ENCODE measurements at places on chromosomes 16 and 17.

DNA sequence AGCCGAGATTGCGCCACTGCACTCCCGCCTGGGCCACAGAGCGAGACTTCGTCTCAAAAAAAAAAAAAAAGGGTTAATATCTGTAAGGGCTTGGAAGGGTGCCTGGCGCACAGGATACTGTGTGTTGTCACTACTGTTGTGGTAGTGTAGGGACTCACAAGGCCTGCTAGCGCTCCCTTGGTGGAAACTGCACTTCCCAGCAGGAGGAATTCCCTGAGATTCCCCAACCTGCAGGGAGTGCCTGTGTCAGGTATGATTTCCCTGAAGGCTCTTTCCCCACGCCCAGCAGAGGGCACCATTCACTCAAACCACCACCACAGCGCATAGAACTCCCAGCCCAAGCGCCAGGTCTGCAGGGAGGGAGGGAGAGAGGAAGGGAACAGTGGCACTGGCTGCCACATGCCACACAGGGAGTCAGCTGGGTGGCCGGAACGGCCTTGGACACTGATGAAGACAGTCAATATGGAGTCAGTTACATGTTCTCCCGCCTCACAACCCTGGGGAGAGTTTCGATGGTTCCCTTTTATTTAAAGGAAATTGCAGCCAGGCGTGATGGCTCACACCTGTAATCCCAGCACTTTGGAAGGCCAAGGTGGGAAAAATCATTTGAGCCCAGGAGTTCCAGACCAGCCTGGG, 32.7 kb upstream of the CDH1 start:
- DNase-seq = peak; percentile 81

DNA sequence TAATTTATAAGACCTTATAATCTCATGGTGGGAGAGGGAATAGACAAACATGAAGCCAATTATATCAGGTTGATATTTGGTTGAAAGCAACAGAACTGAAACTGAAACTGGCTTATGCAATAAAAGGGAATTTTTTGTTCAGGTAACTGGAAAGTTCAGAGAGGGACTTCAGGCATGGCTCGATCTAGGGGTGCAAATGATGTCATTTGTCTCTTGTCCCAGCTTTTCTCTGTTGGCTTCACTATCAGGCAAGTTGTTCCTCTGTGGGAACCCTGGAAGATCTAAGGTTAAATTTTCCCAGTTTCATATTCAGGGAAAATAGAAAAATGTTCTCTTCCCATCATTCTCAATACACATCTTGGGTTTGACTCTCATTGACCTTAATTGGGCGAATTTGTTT, 59.8 kb downstream of the OTOA start:
- DNase-seq = no peak

- peak; percentile 85 for DNase-seq
Measured at GRCh38 chr16:81632392-81633146, 146.5 kb upstream of the PLCG2 start.

- peak; percentile 96 for DNase-seq
Measured at GRCh38 chr17:3636154-3636907, at the start of the genes CTNS and SHPK. Gene CTNS, plus strand, starts transcription at chr17:3636760. Its CDS starts 3,447 bp downstream, at chr17:3640207. Gene SHPK, minus strand, starts transcription at chr17:3636250. Its CDS starts 31 bp downstream, at chr17:3636219.

DNA sequence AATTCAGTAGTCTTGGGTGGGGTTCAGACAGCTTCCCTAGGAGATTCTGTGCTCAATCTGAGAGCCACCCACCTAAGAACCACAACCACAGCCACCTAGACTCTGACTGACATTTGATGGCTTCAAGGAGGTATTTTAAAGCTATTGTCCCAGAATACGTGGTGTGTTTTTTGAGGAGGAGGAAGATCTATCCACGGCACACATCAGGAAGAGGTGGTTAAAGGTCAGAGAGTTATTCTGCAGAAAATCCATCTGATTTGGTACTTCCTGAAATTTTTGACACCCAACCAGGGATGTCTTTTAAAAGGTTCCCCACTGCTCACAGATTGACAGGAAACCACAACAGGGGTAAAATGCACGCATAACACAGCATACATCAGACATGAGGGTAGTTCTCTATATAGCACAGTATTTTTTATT, 25.1 kb downstream of the SMARCE1 start:
- no peak for DNase-seq

DNA sequence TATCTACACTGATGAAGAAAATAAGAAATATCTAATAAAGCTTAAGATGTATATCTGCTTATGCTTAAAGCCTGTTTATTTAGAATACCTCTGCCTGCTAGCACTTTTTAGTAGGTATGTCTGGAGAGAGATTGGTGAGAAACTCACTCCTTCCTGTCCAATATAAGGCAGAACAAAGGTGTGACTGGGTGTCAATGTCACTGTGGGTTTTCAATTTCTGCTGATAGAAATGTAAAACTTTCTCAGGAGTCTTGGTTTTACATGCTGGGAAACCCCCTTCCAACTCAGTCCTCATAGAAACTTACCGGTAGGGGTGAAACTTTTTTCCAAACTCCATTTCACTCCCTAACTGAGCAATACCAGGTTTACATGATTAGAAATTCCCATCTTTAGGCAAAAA, 17.8 kb upstream of the MPHOSPH6 start:
- DNase-seq = no peak

- no peak for DNase-seq
Measured at GRCh38 chr17:5467416-5467815, 1.4 kb downstream of the DHX33 start.

- DNase-seq = no peak
Measured at GRCh38 chr16:2719328-2720063, 528 bp downstream of the PRSS27 start.

DNA sequence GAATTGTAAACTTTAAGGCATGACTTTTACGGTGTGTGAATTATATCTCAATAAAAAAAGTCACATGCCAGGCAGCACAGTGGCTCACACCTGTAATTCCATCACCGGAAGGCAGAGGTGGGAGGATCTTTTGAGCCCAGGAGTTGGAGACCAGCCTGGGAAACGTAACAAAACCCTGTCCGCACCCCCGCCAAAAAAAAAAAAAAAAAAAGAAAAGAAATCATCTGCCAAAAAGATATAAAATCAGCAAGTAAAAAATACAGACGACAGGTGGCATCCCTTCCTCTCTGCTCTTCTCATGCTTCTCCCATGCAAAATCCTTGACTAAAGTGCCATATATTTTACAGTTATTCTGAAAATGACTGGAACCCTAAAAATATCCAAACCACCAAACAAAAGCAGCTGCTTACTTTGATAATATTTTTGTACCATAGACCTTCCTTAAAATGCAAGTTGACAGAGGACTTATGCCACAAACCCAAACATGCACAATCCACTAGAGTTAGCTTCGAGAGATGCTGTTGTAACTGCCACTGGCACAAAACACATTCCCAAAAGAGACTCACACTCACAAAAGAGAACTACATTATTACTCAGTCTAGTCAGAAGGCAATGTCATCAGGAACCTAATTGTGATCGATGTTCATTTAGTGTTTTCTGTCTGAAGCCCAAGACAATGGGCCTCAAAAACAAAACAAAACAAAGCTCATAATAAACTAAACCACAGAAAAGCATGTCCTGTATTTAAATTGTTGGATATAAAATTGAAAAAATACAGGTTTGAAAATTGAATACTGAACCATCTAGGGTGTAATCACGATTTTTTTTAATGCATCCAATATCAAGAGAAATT, 2.4 kb downstream of the CRLF3 start:
- DNase-seq = no peak

- no peak for DNase-seq
Measured at GRCh38 chr16:64981568-64982281, 140.1 kb downstream of the CDH11 start.

DNA sequence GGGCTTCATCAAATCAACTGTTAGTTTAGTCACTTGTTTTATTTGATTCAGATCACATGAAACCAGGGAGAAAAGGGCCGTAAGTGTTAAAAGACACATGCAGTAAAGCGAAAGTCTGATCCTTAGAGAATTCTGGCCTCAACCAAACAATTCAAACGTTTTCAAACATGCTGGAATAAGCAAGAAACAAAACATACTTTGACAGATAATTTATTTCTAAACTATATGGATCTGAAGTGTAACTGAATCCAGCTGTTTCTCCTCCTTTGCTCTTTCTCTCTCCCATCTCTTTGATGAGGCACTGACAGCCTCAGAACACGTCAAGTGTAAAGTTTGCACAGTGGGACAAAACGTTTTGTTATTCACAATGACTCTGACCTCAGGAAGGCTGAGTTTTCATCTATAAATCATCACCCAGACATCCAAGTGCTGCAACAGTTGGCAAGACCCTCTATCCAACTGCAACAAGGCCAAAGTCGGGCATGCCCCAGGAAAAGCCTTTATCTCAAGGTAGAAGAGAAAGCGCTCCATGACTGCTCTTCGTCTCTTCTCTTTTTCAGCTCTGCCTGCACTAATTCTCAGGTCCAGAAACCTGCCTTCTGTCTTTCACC, 267.1 kb upstream of the MYOCD start:
- no peak for DNase-seq

GRCh38 chr17:74037320-74037719, 166.2 kb upstream of the RPL38 start:
- no peak for DNase-seq

- DNase-seq = no peak
Measured at GRCh38 chr16:79876332-79876730, 275.8 kb upstream of the MAF start.

GRCh38 chr17:79478051-79478461, 132.8 kb downstream of the RBFOX3 start:
- no peak for DNase-seq

DNA sequence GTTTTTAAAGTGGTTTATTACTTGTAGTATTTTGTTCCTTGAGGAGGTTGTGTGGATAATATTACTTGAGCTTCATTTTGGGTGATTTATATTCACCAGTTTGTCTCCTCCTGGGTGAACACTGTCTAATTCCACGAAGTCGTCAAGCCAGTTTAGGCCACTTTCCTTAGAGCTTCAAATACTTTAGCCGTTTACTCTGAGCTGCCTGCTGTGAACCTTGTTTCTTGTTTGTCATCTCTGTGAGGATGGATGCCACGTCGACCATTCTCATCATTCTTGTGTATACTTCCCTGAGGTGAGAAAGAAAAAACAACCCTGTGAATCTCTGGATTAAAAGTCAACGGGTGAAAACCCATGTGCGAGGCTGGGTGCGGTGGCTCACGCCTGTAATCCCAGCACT, 9.0 kb downstream of the KRT24 start:
- DNase-seq = no peak

DNA sequence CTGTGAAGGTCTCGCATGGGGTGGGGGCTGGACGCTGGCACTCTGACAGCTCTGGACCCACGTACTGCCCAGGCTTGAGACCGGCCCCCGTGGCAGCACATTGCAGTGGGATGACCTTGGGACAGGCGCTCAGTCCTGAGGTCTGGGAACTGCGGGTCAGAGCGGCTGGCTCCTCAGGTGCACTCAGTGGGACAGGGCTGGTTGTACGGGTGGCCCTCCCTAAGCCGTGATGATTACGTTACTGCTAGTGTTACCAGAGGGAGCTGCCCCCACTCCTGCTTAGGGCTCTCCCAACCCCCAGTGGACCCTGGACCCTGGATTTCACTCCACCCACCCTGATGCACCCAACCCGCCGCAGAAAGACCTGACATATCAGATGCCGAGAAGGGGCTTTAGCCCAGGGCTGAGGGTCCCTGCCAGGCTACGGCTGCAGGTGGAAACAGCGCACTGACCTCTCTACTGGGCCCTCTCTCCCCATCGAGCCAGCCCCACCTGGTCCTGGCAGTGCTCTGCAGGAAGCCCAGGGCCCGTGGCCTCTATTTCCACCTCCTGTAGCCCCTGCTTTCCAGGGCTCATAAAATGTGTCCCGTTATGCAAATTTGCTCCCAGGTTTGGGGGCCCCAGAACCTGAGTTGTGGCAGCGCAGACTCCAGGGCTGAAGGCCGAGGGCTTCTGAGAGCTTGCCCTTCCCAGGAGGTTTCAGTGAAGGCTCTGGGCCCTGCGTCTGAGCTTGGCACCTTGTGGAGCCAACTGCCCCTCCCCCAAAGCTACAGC, 77.2 kb downstream of the RTN4RL1 start:
- DNase-seq = no peak

DNA sequence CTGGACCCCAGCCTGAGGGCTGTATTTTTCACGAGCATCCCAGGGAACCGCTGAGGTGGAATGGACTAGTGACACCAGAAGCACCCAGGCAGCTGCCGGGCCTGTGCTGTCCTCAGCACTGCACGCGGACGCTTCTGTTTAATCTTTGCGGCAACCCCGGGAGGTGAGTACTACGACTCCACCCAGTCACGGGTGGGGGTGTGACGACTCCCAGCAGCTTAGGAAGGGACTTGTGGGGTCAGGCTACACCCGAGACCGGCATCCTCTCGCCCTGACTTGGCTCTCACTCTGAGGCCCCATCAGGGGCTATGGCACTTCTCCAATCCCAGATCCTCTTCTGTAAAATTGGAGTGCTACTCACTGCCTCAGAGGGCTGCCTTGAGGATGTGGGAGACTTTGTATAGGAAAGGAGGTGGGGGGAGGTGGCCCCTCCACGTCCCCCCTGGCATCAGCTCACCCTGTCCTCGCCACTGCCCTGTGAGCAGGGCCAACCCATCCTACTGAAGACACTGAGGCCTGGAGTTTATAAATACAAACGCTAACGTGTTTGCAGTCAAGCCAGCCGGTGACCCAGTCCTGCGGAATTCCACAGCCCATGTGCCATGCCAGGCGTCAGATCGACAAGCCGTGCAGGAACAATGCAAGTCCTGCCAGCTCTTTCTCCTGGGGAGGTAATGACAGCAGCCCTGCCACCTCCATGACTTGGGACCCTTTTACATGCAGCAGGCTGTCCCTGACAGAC, 44.4 kb downstream of the PPL start:
- DNase-seq = no peak

DNA sequence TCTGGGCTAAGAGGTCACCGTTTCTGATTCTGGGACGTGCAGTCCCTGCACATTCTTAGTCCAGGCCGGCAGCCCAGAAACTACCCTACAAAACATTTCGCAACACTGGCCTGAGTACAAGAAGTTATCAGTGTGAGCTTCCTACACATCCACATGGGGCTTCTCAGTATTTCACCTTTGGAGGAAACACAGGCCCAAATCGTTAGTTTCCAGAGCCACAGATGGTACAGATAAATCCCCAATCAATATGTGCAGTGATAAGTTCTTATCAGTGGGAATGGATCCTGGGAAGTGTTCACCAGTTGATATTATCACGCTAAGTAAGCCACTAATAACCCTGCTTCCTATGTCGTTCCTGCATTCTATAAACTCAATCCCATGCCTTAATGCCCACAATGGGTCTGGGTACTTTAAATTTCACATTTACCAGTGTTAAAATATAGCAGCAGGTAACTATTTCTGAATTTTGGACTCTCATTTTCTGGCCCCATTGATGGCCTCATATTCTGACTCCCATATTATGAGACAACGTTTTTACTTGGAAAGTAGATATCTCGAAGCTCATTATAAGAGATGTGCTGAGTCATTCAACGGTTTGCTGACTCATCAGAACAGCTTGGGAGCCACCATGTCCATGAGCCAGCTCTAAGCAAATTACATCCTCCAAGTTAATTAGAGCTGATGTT, 370.2 kb upstream of the MAF start:
- no peak for DNase-seq

Data from activated CD4-positive, alpha-beta T cell treated with anti-CD3 and anti-CD28 coated beads, Interleukin-2, amount 50 U/mL, for 48 hours (primary cell).